ENCODE measurements at places on chromosomes 1 and 21.

GRCh38 chr21:43352568-43353281 is 74.2 kb downstream of the SIK1 start:
- DNase-seq, result no peak

DNA sequence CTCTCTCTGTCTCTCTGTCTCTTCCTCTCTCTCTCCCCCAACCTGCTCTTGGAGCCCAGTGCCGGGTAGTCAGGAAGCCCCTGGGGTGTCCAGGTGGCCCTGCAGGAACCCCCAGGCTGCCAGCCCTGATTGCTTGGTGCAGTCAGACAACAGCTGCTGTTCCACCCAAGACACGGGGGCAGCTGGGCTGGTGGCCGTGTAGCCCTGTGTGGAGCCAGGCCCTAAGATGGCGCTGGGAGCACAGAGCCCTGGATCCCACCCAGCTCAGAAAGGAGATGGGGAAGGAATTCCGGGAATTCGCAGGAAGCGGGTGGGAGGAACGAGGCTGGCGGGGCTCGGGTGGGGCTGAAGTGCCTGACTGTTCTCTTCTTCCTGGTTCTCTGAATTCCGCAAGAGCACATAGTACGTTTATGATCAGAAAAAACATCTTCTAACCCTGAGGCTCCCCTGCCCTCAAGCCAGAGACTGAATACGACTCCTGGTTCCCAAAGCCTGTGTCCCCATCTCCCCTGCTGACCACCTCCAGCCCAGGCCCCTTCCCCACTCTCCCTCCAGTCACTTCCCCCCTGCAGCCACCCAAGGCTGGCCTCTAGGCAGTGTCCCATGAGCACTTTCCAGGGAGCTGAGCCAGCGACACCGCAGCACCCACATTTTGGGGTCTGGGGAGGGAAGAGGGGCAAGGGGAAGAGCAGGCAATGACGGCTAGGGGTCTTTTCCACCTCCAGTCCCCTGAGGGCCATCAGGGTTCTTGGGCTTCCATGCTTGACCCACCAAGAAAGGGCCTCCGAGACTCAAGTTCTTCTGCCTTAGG is 55.0 kb downstream of the WNT9A start:
- no peak for DNase-seq

DNA sequence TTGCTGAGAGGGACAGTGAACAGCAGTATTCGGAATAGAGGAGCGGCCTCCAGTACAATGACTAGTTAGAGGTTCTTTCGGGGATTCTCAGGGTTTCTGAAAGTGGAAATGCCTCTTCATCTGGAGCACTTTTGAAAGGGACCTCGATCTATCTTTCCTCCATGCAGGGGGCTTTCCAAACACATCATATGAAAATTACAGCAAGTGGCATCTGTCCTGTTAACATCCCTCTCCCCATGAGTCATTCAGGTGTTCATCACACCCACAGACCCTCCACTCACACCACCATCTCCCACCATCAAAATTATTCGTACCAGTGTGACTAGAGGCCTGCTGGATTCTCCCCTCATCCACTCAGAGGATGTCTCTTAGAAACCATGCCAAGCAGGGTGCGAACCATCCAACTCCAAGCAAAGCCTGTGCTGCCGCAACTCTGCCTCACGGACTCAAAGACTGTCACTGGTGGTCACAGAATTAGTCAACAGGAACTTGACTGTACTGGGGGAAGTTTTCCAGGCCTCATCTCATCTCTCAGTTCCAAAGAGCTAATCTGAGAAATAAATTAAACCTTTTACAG is 211.1 kb downstream of the MRPL39 start:
- peak; percentile 84 for DNase-seq

DNA sequence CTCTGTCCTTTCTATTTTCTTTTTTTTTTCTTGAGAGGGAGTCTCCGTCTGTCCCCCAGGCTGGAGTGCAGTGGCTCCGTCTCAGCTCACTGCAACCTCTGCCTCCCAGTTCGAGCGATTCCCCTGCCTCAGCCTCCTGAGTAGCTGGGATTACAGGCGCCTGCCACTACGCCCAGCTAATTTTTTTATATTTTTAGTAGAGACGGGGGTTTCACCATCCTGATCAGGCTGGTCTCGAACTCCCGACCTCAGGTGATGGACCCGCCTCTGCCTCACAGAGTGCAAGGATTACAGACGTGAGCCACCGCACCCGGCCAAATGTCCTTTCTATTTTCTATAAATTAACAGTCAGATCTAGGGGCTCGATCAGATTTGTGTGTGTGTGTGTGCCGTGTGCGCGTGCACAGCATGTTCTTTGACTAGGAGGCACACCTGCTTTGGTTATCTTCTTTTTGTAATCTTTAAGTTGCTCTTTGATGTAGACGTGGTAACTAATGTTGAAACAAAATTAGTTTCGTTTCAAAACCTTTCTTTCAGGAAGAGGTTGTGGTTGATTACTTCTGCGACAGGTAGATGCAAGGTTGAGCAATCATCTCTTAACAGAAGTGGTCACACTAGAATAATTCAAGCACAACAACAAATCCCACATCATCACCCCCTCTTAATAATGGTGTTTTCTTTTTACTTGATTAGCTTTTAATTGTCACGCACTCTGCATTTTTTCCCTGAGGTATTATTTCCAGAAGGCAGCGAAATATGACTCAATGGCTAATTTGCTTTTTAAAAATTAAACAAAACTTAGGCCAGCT is 779 bp upstream of the DEGS1 start:
- DNase-seq, result no peak

DNA sequence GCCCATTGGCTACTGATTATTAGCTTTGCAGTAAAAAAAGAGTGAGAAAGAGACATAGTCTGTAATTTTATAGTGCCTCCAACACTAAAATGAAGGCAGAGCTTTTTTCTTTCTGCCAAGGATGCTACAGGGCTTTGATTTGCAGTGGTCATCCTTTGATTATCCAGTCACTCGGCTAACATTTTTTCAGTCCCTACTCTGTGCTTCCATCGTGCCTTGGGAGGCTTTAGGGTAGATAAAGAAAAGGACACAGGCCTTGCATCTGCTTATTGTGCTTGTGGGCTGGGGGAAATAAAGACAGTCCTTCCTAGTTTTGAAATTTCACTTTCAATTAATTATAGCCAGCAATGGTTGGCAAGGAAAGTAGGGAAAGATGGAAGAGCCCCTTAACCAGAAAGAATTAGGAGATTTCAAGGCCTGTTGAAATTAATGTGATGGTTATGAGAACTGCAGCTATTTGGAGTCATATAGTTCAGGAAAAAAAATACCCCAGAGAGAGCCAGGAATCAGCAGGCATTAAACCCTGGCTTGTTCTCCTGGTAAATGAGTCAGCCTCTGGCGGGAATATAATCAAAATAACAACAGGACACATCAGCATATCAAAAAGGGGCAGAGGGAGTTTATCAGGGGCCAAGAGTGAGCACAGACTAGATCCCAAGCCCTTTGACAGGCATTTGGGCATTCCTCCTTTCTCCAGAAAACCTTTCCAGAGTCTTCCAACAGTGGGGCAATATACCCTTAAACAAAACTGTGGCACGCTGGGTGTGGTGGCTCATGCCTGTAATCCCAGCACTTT is 27.4 kb downstream of the CACHD1 start:
- no peak for DNase-seq

DNA sequence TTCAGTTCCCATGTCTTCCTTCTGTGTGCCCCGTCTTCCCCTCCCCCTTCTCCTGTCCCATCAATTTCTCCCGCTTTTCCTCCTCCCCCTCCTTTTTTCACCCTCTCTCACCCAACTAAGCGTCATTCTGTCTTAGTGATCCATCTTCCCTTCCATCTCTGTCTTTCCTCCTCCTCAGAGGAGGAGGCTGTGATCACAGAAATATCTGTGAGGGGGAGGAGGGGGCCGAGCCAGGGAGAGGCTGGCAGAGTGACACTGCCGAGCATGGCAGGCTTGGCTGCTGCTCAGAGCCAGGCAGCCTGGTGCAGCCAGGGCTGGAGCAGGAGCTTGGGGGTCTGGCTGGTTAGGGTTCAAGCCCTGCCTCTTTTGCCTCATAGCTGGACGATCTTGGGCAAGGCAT is 7.6 kb downstream of the HTR6 start:
- DNase-seq, result no peak

DNA sequence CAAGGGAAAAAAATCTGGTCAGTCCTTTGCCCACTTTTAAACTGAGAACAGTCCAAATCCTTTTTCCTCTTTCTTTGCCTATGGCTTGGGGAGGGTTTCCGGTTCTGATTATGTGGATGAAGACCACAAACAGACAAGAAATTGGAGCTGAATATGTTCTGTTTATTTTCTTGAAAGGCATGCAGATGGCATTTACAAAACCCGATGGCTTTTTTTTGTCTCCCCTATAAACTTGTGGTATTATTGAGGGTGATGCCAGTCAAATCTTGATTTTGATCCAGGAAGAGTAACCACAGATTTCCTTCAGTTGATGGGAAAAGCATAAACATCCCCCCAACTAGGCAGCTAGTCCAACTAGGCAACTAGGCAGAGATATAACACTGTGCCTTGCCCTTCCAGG is 38.9 kb downstream of the PLPP3 start:
- no peak for DNase-seq

DNA sequence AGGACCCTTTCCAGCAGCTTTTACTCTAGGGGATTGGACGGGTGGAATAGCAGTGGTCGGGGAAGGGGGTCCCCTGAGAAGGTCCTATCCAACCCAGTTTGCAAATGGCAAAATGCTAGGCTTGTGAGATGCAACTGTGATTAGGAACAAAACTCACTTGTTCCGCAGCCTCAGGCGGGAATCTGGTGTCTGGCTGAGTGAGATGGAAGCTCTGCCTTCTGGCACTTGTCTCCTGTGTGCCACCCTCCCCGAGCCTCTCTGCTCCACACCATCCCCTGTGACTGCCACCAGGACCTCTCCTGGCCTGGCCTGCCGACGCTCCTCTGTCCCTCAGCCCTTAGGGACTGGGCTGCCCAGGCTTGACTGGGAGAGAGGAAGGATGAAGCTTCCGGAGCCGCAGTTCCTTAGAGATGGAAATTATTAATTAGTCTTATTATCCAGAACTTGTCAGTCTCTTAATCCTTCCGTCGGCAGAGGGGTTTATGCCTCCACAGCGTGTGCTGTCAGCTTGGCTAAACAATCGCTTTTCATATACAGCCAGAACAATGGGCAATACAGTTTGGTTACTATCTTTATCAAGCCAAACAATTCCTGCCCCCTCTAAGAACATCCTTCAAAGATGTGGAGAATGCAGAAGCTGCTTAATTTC is 292.8 kb upstream of the VAMP3 start:
- DNase-seq, result no peak

- DNase-seq, result no peak
Observed at GRCh38 chr21:36369064-36369685, 16.0 kb upstream of the CHAF1B start.

Measured in activated CD4-positive, alpha-beta T cell treated with anti-CD3 and anti-CD28 coated beads, Interleukin-2, amount 50 U/mL, for 24 hours (primary cell).